ENCODE measurements at places on chromosomes 7 and 10. TPM values are rescaled to one million over a fixed set of nuclear protein-coding genes. Genes with fewer than 3 reads are reported as not detected.

Gene MSMB
- not detected for total RNA-seq

Gene NME8
- not detected for total RNA-seq

Gene ZPBP
- total RNA-seq: not detected

Gene PTF1A
- not detected for total RNA-seq

Gene NPC1L1
- 0.13 TPM for total RNA-seq

Gene WDR86
- 0.47 TPM for total RNA-seq

Gene RELN
- total RNA-seq: not detected

Gene CDH23
- total RNA-seq: 9.6 TPM

Gene GNG11
- not detected for total RNA-seq

Gene FAM24B
- total RNA-seq: 18.5 TPM

Gene GDF2
- total RNA-seq: not detected

Gene ITGA8
- not detected for total RNA-seq

Gene ITIH5
- total RNA-seq: not detected

Gene CFAP46
- total RNA-seq: not detected

Gene PILRA
- total RNA-seq: 10.6 TPM

Gene IL6
- not detected for total RNA-seq

Gene TAS2R4
- total RNA-seq: 3.3 TPM

Gene CCDC136
- 16.0 TPM for total RNA-seq

Gene RSPH10B
- total RNA-seq: 0.81 TPM

Gene GALNT17
- total RNA-seq: not detected

Gene PAX4
- not detected for total RNA-seq

Gene XRCC2
- 1.5 TPM for total RNA-seq

Gene ZNHIT1
- 33.9 TPM for total RNA-seq

Gene RAMP3
- not detected for total RNA-seq

Gene UTF1
- total RNA-seq: not detected

Gene GPNMB
- total RNA-seq: 6.3 TPM

Gene AP4M1
- 7.5 TPM for total RNA-seq

Gene MEPCE
- 64.8 TPM for total RNA-seq

Gene SPDYE2
- total RNA-seq: 1.0 TPM

Gene IFIT2
- total RNA-seq: 5.6 TPM

Gene CUL1
- total RNA-seq: 67.7 TPM

Gene C10orf105
- total RNA-seq: 0.25 TPM

Gene HGF
- total RNA-seq: not detected

Gene GPRIN2
- total RNA-seq: not detected

Gene ZNF853
- total RNA-seq: 9.5 TPM

Gene ZKSCAN1
- 108 TPM for total RNA-seq

Gene STMP1
- total RNA-seq: 31.1 TPM

Gene PRSS1
- not detected for total RNA-seq

Gene C7orf57
- not detected for total RNA-seq

Gene MSS51
- 5.9 TPM for total RNA-seq

Gene COX19
- total RNA-seq: 46.9 TPM

Gene PLXDC2
- 0.31 TPM for total RNA-seq

Gene ABCA13
- total RNA-seq: not detected

Gene CNNM1
- 0.49 TPM for total RNA-seq

Gene ACHE
- total RNA-seq: 0.52 TPM

Gene AKR1C2
- total RNA-seq: not detected
